GOT3 (cell line): ENCODE measurements at places on chromosomes 6 and 20.

GRCh38 chr6:170010665-170011203, 259.3 kb downstream of the ERMARD start:
- no peak for DNase-seq

DNA sequence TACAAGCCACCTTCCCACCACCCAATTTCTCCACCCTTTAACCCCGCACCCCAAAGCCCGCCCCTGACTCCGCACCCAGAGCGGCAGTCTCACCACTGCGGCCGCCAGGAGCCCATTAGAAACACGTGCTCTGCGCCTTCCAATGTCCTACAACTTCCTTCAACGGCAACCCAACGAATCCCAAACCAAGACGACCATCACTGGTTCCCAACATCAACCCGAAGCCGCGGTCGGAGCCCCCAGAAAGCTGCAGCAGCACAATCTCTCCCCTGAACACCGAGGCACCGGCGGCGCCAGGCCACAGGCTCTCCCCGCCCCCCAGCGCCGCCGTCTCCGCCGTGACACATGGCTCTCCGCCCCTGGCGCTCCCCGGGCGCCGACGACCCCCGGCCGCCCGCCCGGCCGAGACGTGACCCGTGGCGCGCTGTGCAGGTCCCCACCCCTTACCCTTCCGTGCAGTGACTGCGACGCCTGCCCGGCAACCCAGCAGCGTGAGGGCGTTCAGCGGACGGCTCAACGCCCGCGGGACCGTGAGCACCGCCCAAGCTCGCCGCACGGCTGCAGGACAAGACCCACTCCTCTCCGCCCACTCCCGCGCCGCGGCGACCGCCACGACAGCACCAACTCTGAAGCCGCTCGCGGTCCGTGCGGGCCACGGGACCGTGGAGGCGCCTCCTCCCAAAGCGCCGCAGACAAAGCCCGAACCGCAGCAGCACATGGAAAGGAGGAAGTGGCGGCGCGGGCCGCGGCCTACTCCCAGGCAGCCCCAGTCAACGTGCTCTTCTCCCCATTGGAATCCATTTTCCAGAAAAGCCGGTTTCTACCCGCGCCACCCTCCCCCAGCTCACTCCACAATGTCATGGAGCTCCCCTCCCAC, 551 bp downstream of the SYNCRIP start:
- DNase-seq = no peak

DNA sequence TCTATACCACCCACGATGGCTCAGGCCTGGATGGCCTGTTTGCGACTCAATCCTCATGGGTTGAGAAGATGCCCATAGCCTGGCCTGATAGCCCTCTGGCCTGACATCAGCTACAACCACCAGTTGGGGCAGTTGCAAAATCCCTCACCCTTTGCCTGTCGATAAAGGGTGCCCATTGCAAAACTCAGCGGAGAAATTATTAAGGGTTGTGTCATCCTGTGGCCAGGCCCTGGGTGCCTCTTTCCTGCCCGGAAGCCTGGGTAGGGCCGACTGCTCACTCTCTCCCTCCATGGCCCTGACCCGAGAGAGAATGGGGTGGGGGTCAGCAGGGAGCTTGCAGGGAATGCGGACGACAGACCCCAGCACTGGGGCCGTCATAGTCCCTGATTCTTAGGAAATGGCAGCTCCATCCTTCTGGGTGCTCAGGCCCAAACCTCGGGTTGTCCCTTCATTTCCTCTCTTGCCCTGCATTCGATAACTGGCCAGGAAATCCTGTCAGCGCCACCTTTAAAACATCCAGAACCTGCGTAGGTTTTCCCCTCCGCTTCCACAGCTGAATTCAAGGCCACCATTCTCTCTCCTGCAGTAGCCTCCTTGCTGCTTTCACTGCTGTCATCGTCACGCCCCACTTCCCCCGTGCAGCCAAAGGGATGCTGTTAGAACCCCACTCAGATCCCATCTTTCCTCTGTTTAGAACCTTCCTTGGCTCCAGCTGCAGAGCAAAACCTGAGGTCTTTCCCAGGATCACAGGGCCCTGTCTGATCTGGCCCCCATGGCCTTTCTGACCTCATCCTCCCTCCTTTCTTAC, 31.1 kb downstream of the CEBPB start:
- no peak for DNase-seq

DNA sequence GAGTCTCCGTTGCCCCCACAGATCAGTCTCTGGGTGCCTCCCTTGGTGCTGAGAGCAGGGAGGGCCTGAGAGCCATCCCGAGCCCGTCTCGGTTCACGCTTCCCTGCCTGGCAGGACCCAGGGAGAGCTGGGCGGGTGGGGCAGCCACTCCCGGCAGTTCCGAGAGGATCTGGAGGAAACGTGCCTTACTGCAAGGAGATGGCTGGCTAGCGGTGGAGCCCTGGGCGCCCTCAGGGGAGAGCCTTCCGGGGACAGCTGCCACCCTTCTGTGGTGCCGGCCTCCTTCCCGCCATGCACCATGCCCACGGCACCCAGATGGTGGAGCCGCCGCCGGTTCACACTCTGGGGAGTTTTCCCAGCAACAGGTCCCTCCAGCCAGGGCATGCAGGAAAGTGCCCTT, 45.8 kb upstream of the SLCO4A1 start:
- no peak for DNase-seq

DNA sequence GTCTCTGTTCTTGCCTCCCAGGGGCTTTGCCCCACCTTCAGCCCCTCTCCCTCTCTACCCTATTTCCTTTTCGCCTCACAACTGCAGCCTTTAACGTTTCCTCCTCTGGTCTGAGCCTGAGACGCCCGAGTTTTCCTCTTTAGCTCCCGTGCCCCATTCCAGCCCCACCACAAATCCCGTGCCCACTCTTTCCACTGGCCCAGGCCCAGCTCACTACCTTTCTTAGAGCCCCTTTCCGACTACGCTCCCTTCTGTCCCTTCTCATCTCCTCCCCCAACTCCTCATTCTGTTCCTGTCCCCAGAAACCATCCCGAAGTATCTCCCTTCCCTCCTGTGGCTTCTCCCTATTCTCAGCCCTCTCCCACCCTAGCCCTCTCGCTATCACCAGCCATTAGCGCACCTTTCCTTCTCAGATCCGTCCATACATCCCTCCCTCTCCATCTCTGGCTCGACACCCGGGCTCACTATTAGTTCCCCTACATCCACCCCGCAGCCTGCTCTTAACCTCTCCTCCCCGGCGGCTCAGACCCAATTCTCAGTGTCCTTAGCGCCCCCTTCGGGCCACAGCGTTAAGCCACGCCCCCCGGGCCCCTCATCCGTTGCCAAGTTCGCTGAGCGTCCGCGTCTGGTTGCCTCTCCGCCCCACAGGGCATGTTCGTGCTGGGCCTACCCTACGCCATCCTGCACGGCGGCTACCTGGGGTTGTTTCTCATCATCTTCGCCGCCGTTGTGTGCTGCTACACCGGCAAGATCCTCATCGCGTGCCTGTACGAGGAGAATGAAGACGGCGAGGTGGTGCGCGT, 2.7 kb downstream of the SLC32A1 start:
- DNase-seq = no peak

- no peak for DNase-seq
Measured at GRCh38 chr6:158488065-158488464, 71.8 kb upstream of the TMEM181 start.

GRCh38 chr6:96844530-96844929, 7.3 kb upstream of the GPR63 start:
- DNase-seq = no peak

DNA sequence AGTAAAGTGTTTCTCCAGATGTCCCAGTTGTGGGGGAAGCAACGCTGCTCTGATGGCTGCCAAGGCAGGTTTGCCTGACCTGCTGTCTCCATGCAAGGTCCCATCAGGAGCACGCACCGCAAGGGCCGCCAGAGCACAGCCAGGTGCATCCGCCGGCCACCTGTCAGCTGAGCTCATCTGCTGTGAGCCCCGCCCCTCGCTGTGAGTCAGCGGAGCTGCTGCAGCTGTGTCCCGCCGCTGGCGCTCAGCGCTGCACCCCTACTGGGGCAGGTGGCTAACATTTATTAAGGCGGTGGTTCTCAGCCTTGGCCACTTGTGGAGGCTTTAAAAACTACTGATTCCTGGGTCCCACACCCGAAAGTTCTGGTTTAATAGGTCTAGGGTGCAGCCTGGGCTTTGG, 225.7 kb downstream of the UST start:
- DNase-seq = no peak

DNA sequence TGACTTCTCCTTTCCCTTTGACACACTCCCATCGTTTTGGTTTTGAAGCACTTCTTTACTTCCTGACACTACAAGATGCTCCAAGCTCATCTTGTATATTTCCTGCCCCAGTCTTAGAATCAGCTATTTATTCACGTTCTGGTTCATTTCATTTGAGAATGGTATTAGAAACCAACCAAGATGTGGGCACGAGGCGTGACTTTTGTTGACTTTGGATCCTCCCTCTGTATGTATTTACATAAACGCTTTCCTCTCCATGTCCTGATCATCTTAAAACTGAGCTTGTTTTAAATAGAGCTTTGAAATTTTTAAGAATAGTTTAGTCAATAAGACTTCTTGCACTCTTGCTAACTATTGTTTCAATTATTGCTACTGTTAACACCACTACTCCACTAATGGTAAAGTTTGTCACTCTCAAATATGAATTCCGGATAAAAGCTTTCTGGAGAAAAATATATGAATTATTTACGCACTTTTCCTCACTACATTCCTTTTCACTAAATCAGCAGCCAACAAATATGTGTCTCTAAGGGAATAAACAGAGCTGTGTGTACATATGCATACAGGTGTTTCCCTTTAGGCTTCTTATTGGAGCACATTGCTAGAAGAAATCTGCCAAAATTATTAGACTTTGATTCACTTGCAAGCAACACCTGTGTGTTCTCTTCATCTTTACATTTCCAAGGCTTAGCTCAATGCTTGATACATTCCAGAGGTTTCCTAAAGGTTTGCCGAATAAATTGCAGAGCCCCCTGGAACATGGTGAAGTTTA, 77.3 kb upstream of the TMEM244 start:
- DNase-seq = no peak

DNA sequence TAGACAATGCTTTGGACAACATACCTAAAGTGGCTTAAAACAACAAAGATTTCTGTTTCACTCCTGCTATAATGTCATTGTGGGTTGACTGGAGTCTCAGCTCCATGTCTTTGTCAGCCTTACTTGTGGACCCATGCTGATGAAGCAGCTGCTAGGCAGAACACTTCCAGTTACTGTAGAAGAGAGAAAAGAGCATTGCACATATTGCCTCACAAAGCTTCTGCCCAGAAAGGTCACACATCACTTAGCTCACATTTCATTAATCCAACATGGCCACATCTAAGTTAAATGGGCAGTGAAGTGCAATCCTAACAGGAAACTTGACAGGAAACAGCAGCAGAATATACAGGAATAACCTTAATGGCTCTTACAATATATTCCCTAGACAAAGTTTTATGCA, 480.5 kb upstream of the HTR1E start:
- no peak for DNase-seq

DNA sequence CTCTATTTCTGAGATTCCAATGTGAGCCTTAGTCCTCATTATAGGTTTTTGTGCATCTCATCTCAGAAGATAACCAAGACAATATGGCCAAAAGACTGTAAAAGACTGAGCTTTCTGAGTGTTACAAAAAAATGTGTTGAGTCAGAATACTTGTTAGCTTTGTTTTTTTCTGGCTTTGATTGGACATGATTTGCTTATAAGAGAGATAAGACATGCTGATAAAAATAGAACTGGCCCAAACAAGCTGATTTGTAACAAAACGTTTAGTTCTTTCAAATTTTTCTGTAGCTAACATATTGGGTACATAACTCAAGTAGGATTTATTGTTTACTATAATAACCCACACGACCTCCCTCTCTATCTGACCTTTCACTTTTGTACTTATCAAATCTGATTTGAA, 32.9 kb downstream of the FILIP1 start:
- DNase-seq = no peak

GRCh38 chr20:50146214-50146613, 7.3 kb downstream of the PEDS1 start:
- no peak for DNase-seq

DNA sequence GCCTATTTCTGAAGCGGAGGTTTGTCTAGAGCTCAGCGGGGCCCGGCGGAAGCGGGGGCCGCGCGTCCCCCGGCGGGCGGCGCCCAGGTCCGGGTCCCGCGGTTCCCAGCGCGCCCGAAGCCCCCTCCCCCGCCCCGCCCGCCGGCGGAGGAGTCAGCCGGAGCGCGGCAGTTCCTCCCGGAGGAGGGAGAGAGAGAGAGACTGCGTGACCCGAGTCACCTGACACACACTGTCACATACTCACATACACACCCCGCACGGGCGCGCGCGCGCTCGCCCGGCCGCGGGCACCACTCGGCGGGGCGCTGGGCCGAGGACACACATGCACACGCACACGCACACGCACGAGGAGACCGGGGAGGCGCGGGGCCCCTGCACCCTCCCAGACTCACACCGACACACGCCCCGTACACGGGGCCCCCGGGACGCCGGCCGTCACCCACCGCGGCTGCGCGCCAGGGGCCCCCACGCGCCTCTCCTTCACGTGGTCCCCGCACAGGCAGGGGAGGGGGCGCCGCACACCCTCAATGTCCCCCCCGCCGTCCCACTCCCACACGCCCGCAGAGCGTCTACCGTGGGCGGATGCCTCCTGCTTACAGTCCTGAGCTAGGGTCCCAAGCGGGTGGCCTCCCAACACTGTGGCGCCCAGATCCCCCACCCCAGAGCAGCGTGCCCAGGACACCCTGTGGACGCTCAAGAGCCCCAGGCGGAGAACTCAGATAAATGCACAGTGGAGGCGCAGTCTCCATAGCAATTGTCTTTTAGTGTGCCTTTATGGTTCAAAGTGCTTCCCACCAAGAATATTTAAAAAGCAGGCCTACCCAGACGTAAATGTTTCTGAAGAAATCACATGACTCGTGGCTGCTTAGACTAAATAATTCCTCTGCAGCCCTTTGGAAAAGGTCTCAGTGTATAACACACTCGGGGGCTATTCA, at the start of gene RRAGD:
Gene RRAGD (minus strand): TSS at position 203 of the 935 bp plus-strand sequence. CDS start 280 bp downstream, outside the sequence.
- no peak for DNase-seq

GRCh38 chr6:89035252-89036101, 45.1 kb upstream of the PNRC1 start:
- DNase-seq = peak; percentile 50

DNA sequence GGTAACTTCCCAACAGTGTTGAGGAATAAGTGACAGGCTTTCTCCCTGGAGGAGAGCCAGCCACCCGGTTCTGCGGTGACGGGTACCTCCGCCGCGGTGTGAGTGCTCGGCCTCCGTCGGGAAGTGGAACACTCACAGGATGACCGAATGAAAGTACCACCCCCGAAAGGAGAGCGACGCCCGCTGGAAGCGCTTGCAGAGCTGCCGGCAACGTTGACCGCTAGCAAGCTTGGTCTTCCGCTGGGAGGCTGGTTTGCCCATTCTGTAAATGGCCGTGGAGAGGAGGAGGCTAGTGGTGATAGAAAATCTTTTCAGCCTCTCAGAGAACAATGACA, 614 bp upstream of the TMEM242 start:
- DNase-seq = no peak

DNA sequence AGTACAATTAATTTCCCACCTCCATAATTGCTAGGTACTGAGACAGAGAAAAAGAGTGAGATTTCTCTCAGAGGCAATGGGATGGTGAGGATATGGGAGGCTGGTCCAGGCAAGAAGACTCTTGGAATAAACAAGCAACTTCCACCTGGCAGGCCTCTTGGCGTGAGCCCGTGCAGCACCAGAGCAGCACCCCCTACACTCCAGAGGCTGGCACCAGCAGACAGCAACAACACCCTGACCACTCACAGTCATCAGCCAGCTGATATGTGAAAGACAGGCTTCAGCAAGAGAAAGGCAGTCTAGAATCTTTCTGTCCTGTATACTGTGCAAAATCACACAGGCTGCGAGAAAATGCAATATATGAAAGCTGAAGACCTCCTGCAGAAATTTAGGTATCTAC, 59.7 kb downstream of the KIF13A start:
- no peak for DNase-seq

GRCh38 chr20:23437126-23437899, 2.2 kb upstream of the CSTL1 start:
- no peak for DNase-seq
